ENCODE measurements at places on chromosomes 4 and X.

DNA sequence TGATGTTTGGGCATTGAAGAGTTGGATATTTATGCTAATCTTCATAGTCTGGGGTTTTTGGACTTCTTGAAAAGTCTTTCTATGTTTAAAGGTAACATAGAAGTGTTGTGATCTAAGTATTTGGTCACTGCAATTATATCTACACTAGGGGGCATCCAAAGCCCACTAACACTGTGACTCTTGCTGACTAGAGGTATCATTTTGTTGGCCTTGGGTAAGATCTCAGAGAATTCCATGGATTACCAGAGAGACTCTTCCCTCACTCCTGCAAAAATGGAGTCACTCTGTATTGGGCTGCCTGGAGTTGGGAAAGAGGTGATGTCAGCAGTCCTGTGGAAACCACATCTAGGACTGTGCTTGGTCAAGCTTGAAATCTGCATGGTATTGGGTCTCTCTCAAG lies 1077.6 kb downstream of the FAM133A start:
- no peak for DNase-seq

DNA sequence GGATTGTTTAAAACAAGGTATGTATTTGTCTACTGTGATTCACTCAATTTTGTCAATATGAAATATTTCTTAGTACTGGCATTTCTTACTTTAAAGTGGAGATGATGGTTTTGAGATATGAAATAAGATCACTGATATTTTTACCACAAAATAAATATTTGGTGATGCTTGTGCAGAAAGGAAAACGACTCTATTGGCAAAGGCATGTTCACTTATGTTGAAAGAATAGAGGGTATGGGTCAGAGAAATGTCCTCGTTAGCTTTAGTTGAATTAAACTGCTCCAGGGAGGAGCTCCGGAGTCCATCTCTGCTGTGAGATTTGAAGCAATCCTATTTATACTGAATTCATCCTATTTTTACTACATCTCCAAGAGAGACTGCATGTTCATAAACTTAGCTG lies 84.2 kb downstream of the SH3BGRL start:
- no peak for DNase-seq

DNA sequence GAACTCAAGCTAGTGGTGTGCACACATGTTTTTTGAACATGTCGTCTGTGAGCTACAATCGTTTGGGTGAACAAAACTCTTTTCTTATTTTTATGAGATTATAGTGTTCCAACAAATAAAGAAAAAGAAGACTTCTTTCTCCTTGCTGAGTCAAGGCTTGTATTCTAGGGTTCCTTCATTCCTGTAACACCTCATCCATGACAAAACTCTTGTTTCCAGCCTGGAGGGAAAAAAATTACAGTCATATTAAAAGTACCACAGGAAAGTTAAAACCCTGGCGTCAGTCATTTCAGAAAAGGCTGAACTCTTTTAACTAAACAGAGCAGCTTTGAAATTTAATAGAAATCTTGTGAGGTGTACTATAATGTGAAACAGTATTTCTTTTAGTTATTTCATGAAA lies 79.2 kb upstream of the BOD1L1 start:
- DNase-seq: no peak

DNA sequence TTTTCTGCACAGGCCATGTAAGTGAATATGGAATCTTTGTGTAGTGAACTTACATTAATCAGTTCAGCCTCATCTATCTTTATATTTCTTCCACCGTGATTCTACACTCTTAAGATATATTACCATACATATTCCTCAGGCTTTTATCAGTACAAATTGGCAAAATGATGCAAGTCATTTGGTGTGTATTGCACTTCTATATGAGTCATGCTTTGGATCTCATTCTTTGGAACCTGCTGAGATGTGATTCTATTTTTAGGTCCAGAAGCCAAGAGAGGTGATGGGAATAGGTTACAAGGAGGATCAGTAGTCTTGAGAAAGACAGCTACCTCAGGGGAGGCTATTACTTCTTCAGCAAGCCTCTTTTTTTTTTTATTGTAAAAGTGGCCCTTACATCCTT lies 204.4 kb downstream of the ZNF330 start:
- DNase-seq: no peak

- DNase-seq: no peak
Observed at GRCh38 chr4:2387829-2388228, 30.6 kb downstream of the ZFYVE28 start.

DNA sequence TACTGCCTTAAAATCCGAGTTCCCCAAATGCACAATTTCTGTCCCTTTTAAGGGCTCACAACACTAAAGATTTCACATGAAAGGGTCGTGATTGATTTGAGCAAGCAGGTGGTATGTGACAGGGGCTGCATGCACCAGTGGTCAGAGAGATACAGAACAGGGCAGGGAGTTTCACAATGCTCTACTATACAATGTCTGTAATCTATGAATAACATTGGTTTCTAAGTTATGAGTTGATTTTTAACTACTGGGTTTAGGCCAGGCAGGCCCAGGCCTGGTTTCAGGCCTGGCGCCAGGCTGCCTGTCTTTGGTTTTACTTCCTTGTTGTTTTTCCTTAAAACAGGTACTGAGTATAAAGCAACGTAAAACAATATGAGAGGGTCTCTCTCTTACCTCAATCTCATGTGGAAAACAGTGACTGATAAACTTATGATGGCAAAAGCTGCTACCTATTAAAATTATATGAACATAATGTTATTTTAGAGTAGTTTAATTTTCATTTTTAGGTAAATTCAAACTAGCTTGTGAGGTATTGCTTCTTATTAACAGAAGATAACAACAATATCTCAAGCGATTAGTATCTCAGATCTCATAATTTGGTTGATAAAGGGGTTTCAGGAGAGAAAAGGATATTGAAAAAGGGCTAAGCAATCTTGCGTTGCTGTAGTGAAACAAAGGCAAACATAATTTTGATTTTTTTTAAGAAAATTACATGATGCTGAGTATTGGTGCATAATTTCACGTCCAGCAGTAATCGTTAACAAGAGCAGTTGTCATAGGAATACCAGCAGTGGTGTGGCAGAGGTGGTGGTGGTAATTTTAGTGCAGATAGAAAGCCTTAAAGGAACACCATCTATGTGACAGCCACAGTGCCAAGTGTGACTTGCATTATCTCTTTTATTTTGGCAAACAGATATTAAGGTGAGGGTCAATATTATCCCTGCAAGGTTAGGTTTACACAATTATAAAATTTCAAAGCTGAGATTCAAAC lies 944.4 kb upstream of the GRID2 start:
- DNase-seq: no peak

DNA sequence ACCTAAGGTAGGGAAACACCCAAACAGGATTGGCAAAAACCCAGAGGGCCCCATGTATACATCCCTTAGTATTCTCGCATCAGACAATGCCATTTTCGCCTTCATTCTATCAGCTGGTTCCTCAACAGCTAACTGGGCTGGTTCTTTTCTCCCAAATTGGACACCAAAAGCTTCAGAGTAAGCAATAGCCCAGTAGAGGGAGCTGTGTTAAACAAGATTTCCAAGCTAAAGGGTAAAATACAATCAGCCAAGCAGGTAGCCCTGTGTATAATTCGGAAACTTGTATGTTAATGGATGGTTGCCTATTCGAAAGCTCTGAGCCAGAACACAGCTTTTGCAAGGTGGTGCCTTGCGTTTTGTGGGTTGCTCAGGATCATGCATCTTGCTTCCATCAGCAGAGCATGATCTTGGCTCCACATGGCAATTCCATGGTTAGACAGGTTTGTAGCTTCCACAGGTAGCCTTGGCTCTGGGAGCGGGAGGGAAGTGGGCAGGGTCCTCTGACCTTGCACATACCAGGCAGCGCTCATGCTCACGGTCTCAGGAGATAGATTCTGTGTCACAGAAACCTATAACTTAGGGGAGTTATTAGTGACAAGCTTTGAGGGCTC lies 115.2 kb upstream of the LNX1 start:
- DNase-seq: no peak

- DNase-seq: no peak
Observed at GRCh38 chr4:89247951-89248350, 59.6 kb downstream of the GPRIN3 start.

- DNase-seq: peak; percentile 11
Observed at GRCh38 chrX:102712981-102713625, 855 bp downstream of the GPRASP2 start.
